H54 (cell line): ENCODE measurements at places on chromosomes 2 and 18.

DNA sequence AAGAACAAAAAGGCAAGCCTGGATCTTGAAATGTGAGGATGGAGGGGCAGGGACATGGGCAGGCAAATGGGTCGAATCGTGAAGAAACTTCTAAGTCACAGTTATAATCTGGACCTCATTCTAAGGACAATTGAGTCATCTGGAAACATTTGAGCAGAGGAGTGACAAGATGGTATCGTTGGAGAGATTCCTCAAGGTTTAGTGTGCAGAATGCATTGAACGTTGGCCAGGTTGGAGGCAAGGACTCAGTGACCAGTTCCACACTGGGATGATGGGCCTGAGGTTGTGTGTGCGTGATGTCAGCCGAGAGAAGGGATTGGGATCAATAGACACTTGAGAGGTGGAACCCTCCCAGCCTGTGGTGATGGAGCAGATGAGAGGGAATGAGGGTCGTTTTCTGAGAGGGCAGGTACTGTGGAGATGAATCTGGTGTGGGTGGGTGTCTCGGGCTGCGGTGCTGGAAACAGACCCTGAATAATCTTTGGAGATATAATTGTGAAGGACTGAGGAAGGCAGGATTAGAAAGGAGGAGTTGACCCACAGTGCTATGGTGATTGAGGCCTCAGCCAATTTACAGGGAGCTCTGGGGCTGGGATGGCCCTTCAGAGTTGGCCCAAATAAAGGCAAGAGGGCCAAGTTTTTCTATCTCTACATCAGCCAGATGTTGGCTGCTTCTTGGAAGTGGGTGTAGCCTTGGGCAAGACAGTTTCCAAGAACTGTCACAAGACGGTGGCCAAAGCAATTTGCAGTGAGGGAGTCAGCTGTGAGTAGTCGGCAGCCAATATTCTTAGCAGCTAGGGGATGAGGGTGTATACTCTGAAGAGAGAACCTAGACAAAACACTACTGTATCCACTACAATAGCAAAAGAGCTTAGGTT is 5.8 kb upstream of the ZNF532 start:
- no peak for DNase-seq

DNA sequence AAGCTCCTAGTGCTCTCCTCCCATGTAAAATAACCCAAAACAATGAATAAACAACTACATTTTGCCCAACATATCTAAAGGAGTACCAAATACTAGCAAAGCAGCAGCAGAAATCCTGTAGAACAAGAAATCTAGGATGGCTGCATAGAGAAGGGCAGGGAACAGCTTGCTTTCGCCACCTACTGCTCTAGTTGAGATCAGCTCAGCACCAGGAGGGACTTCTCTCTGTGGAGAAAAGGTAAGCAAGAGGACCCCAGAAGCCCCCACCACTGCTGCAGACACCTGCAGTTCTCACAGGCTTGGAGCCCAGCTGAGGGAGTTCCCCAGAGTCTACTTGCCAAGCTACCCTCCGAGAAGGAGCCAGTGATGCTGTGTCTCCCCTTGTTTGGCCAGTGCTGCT is 243.0 kb upstream of the CHST9 start:
- no peak for DNase-seq

DNA sequence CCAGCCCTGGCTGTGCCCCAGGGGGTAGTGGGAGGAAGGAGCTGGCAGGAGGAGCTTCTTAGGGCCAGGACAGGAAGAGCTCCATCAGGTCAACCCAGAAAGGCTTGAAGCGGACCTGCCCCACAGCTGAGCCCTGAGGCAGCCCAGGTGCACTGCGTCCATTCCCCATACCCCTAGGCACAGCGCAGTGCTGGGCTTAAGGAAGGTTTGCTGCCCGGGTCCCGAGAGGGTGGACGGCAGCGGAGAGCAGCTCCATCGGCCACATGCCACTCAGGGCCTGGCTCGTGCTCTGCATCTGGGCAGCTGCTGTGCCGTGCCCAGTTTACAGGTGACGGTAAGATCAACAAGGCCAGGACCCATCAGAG is 26.4 kb downstream of the DNMT3A start:
- DNase-seq: no peak

- DNase-seq: no peak
These were observed 43.0 kb upstream of the EHBP1 start for GRCh38 chr2:62662554-62662953.

DNA sequence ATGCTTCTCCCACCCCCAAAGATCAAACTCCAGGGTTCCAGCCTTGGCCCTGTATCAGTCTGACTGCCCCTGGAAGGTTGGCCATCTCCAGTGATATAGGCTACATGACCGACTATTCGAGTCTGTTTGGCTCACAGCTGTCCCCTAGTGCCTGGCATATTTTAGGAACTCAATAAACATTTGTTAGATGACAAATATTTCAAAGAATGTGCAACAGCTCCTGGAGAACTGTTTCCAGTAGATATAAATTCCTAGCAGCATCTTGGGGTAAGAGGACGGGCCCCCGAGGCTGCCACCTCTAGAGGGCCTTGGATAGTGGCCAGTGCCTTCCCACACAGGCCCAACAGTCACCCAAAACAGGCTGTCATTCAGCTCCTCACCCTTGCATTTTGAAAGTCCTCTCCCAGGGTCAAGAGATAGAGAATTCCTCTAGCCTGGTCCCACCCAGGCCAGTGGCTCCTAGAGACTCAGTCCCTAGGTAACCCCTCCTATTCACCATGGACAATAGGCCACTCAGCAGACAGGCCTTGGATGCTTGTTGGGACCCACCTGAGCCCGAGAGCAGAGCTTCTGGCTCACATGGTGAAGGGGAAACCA is 45.1 kb upstream of the ATP6V1B1 start:
- peak; percentile 44 for DNase-seq

- DNase-seq: peak; percentile 29
These were observed 18.7 kb downstream of the ORC2 start for GRCh38 chr2:200944467-200945394.

GRCh38 chr2:239684271-239684810 is 283.5 kb upstream of the HDAC4 start:
- DNase-seq: no peak

DNA sequence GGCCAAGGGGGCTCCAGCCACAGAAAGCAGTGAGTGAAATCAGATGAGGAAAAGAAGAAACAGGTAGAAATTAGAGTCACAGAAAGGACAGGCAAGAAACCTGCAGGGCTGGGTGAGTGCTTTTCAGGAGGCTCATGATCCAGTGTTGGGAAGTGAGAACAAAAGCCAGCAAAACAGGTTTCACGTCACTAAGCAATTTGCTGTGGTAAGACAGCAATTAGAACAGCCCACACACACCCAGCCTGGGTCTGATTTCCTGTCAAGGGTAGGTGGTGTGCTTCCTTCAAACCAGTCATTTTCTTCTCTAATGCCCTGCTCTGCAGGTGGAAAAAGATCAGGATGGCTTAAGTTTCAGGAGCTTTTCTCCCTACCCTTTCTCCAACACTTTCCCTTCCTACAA is 52.9 kb upstream of the XDH start:
- DNase-seq: no peak

DNA sequence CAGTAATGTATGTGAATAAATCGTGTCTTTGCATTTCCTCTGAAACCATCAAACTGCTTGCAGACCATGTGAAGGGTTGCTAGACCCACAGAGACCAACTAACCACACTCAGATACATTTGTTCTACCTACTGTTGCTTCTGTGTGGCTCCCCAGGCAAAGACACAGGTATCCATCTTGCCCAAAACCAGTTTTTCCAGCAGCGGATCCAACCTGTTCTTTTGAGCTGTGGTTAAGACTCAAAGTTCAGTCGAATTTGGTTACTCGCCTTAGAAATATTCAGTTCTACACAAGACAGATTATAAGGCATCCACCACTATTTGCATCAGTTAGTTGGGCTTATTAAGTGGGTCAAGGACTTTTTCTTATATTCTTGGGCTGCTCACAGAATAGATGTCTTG is 276.2 kb upstream of the EPHA4 start:
- no peak for DNase-seq

- no peak for DNase-seq
These were observed 264.3 kb downstream of the TSN start for GRCh38 chr2:122019724-122020123.

- DNase-seq: no peak
These were observed 209.6 kb downstream of the HDAC4 start for GRCh38 chr2:239190921-239191885.

DNA sequence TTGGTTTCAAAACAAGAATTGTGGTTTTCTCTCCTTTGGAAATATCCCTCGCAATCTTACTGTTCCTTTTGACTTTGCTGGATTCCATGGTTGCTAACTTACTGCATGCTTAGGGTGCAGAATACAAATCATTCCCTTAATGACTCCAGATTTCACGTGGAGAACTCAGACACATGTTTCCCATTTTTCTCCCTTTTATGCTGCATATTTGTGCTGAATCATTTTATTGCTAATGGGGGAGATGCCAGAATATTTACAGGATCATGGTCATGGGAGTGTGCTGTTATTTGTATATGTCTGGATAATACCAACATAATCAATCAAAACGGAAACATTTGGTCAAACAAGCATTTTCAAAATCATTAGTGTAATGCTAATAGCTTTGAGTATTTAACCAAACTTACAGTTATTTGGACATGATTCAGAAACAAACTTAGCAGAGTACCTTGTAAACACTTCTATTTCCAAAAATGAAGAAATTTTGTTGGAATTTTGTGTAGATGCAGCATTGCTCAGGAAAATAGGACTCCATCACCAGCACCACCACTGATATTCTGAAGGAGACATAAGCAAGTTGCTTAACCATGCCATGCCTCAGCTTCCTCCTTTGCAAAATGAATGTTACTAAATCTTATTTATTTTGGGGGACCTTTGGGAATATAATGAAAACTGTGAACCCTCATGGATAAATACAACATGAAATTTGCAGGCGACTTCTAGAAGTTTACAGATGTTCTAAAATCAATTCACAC is 122.5 kb upstream of the RND3 start:
- no peak for DNase-seq
